ENCODE measurements at places on chromosomes 2 and 18. TPM values are rescaled to one million over a fixed set of nuclear protein-coding genes. Genes with fewer than 3 reads are reported as not detected.
A peak's percentile ranks its signal among the peaks of the same experiment; 100 is the strongest.

Gene HAAO
- total RNA-seq = not detected

Gene SRD5A2
- 0.07 TPM for total RNA-seq

Gene PCBP1
- 39.2 TPM for total RNA-seq

Gene POTEJ
- not detected for total RNA-seq

Gene KIAA2012
- not detected for total RNA-seq

DNA sequence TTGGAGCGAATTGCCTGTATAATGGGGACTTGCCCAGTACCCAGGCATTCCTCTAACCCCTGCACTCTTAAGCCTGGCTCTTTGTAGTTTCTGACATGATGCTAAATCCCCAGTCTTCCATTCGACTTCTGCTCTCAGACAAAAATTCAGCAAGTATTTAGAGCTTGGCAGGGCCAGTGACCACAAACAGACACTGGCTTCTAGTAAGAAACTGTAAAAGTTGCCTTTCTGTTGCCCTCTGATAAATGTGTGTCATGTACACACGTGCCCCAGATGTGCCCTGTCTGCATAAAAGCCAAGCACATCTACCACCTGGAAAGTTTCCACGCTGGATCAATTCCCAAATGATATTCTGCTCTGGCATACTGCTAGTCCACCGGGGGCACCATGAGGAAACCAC lies 18.0 kb downstream of the PAX3 start:
- no peak overlapping the region for H3K4me3 ChIP-seq
- H3K4me1 ChIP-seq = no peaks in the 10 kb centered on the region
- H3K27me3 ChIP-seq = peaks cover 77% of the 10 kb centered on the region
- no peak for DNase-seq
- H3K36me3 ChIP-seq = no peaks in the 10 kb centered on the region

DNA sequence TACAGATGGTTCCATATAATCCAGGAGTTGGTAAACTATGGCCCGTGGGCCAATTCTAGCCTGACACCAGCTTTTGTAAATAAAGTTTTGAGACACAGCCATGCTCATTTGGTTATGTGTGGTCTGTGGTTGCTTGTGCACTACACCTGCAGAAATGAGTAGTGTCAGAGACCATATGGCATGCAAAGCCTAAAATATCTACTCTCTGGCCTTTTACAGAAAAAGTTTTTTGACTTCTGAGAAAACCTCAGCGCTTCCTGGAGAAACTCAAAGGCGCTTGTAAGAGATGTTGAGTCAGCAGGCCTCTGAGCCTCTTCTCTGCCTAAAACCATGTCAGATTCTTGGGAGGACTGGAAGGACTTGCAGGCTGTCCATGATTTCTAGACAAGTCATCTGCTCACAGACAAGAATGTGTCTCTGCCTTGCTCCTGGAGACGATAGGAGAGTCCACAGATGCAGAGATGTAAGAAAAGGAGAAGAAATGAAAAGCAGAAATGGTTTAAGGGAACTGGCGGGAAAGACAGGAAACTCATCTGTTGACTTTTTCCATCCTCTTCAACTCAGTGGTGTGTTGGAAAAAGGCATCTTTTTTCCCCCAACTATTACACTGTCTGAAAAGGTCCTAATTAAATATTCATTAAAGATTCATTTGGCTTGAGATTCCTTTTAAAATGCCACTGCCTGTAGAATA lies 5.2 kb downstream of the TTC39C start:
- no peaks in the 10 kb centered on the region for H3K27me3 ChIP-seq
- no peak overlapping the region for H3K4me3 ChIP-seq
- peaks cover 43% of the 10 kb centered on the region for H3K4me1 ChIP-seq
- no peak for DNase-seq
- no peak overlapping the region for H3K27ac ChIP-seq
- peaks cover 3% of the 10 kb centered on the region for H3K36me3 ChIP-seq

DNA sequence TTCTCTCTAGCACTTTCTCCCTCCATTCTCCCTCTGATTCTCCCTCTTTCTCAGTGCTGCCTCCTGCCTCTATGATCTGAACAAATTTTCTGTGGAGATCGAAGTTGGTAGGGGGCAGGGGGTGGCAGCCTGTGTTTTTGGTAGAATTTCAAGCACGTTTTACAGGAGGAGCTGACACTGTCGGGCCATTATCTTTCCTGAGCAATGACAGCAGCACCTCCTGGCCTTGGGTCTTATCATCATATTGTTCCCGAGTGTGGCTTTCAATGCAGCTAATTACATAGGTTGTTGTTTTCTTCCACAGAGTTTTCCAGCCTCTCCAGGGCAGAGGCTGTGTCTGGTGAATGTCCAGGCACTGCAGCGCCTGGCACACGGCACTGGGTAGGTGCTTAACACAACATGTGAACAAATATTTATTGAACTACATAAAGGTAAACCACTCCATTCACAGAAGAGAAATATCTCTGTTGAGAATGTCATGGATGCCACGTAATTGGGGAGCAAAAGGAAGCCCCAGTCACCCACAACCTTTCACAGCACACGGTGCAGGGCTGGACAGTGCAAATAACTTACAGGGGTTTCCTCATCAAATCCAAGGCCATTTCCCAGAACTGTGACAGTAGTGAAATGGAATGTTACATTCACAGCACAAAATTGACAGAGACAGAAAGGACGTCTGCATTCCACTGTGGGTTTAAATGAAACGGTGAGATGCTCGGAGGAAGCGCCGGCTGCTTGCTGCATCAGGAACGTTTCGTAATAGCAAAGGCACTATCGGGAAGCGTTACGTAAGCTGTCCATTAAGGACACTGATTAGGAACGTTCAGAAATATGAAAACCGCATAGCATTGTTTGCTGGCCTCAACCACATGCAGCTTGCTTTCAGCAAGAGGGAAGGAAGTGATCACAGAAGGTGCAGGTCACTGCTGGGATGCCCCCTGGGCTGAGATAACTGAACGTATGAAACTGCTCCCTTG lies 6.5 kb upstream of the KCNG2 start:
- peaks cover 13% of the 10 kb centered on the region for H3K4me1 ChIP-seq
- DNase-seq = peak; percentile 67
- H3K27me3 ChIP-seq = no peaks in the 10 kb centered on the region
- H3K36me3 ChIP-seq = no peaks in the 10 kb centered on the region
- H3K27ac ChIP-seq = no peak overlapping the region

GRCh38 chr2:189440644-189440946 lies 679 bp upstream of the WDR75 start:
- peak overlapping the region; percentile 62 for H3K27ac ChIP-seq
- H3K4me1 ChIP-seq = peaks cover 24% of the 10 kb centered on the region
- peaks cover 16% of the 10 kb centered on the region for H3K36me3 ChIP-seq
- H3K27me3 ChIP-seq = no peaks in the 10 kb centered on the region
- H3K4me3 ChIP-seq = peak overlapping the region; percentile 86

DNA sequence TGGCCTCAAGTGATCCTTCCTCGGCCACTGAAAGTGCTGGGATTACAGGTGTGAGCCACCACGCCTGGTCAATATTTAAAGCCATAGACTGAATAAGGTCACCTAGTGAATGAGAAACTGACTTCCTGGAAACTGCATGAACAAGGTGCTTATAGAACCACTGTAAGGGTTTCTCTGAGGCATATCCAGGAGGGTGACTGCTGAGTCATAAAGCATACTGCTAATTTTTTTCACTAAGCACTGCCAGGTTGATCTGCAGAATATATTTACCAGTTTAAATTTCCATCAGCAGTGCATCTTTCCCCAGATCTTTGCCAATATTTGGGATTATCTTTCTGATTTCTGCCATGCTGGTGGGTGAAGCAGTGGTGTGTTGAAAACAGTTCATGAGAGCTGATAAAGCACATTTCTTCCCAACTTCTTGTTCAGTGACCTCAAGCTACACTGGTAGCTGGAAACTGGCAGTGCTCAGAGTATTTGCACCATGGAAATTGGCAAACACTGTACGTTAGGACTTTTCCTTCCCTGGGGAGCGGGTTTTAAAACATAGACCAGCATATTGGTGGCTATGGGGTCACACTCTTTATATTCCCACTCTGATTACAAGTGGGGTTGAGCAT lies 4.2 kb upstream of the CLIP4 start:
- peak; percentile 64 for DNase-seq
- no peak overlapping the region for H3K4me3 ChIP-seq
- H3K36me3 ChIP-seq = no peaks in the 10 kb centered on the region
- H3K27ac ChIP-seq = peak overlapping the region; percentile 27
- H3K27me3 ChIP-seq = no peaks in the 10 kb centered on the region

DNA sequence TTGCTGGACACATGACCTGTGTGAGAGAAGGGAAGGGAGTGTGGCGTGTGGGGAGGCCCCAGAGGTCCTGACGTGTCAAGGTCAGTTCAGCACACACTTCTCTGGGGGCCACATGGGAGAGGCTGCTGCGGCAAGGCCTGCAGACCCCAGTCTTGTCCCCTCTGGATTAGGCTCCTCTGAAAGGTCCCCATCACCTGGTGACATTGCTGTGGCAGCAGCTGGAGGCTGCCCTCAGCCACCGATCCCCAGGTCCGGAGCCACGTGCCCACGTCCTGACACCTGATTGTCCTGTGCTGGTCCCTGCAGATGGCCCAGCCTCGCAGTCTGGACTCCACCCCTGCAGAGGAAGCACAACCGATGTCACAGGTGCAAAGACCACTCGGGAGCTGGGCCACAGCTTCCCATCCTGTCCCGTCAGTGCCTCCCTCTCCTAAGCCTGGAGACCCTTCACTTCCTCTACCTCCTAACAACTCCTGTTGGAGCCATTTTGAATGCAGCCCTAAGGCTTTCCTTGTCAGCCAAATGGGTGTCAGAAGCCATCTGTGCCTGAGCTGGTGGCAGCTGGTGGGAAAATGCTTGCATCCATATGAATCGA lies 12.7 kb downstream of the TMEM177 start:
- no peak for DNase-seq
- H3K36me3 ChIP-seq = no peaks in the 10 kb centered on the region
- no peak overlapping the region for H3K4me3 ChIP-seq
- no peak overlapping the region for H3K27ac ChIP-seq

DNA sequence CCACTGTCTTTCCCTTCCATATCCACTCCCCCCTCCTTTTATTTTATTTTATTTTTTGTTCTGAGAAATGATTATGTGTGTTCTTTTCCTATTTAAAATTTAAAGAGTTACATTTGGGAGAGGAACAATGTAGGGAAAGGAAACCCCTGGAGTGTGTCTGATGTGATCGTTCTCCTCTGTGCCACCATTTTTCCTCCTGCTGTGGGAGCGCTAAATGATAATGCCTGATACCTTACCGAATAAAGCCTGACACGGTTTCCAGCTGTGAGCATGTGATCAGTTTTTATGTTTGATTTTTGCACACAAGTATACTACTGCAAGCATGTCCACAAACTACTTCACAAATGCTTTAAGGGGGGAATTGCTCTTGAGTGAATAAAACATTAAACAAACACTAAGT lies 317.8 kb upstream of the FANCL start:
- no peak overlapping the region for H3K27ac ChIP-seq
- no peak overlapping the region for H3K4me3 ChIP-seq
- DNase-seq = no peak
- H3K27me3 ChIP-seq = no peaks in the 10 kb centered on the region
- peaks cover 6% of the 10 kb centered on the region for H3K4me1 ChIP-seq

- H3K4me3 ChIP-seq = no peak overlapping the region
- no peak overlapping the region for H3K27ac ChIP-seq
- H3K27me3 ChIP-seq = no peaks in the 10 kb centered on the region
- DNase-seq = peak; percentile 7
- H3K36me3 ChIP-seq = no peaks in the 10 kb centered on the region
- peaks cover 6% of the 10 kb centered on the region for H3K4me1 ChIP-seq
Observed at GRCh38 chr2:122423934-122424333, 668.5 kb downstream of the TSN start.

- H3K4me1 ChIP-seq = peaks cover 18% of the 10 kb centered on the region
- H3K27me3 ChIP-seq = no peaks in the 10 kb centered on the region
- DNase-seq = no peak
- no peak overlapping the region for H3K27ac ChIP-seq
- no peaks in the 10 kb centered on the region for H3K36me3 ChIP-seq
Observed at GRCh38 chr2:205772983-205773382, 90.7 kb downstream of the NRP2 start.

DNA sequence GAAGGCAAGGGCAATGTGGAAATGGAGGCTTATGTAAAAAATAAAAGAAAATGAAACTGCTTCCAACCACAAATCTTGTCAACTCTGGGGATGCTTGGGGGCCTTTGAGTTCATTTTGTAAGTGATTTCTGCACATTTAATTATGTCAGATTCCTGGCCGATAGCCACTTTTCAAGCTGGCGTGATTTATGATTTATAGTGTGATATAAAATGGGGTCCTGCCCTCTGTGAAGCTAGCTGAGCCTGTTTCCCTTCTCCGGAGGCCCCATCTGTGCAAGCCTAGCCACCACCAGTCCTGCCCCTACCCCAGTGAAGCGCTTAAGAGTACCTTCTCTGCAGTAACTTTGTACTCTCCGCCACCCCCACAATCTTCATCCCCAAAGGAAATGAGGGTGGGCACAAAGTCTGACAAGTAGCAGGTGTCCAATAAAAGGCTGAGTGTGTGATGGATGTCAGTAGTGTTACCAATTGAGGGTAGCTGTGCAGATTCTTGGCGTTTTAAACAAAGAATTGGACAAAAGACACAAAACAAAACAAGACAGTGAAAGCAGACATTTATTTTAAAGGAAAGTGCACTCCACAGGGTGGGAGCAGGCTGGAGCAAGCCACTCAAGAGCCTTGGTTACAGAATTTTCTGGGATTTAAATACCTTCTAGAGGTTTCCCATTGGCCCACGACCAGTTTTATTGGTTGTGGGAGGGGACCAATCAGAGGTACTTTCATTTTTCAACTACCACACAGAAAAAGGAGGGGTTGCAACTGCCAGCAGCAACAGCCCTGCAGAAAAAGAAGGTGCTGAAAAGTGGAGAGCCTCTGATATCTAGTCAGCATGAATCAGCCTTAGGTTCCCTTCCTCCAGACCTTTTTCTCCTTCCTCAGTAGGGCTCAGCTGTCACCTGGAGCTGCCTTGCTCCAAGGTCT lies 39.0 kb upstream of the SIX3 start:
- H3K4me3 ChIP-seq = no peak overlapping the region
- H3K36me3 ChIP-seq = no peaks in the 10 kb centered on the region

DNA sequence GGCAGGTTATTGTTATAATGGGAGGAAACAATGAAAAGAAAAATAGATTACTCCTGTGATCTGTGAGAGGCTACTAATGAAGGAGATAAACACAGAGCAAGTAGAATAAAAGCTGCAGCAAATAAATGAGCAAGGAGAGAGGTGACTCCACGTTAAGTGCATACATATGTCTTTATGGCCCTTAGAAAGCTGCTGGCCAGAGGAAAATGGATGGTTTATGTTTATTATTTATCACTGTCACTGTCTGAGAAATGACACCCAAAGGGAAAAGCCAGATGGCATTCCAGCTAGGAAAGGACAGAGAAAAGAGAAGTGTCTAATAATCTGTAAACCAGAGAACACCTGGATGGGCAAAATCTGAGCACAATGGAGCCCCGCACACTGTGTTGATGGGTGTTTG lies 122.9 kb upstream of the DDX18 start:
- no peak overlapping the region for H3K27ac ChIP-seq
- no peaks in the 10 kb centered on the region for H3K36me3 ChIP-seq
- H3K4me3 ChIP-seq = no peak overlapping the region
- H3K4me1 ChIP-seq = no peaks in the 10 kb centered on the region

Data from PC-3 (cell line).